ENCODE measurements at places on chromosomes 1 and 21.

DNA sequence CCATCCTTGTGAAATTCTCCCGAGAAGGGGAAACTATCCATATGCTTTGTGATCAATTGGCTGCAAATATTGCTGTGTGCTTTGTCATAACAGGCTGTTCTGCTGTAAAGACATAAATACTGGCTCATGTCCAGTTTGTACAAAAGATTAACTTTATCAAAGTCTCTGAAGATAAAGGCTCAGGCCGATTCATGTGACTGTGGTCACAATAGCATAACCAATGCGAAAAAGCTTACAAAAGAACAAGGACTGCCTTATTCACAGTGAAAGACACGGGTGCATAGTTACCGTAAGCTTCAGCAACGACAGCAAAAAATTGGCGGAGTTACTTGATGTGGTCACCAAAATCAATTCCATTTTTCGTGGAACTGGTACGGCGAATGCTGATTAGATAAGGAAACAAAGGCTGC is 173.6 kb upstream of the CHRM3 start:
- no peak for DNase-seq

DNA sequence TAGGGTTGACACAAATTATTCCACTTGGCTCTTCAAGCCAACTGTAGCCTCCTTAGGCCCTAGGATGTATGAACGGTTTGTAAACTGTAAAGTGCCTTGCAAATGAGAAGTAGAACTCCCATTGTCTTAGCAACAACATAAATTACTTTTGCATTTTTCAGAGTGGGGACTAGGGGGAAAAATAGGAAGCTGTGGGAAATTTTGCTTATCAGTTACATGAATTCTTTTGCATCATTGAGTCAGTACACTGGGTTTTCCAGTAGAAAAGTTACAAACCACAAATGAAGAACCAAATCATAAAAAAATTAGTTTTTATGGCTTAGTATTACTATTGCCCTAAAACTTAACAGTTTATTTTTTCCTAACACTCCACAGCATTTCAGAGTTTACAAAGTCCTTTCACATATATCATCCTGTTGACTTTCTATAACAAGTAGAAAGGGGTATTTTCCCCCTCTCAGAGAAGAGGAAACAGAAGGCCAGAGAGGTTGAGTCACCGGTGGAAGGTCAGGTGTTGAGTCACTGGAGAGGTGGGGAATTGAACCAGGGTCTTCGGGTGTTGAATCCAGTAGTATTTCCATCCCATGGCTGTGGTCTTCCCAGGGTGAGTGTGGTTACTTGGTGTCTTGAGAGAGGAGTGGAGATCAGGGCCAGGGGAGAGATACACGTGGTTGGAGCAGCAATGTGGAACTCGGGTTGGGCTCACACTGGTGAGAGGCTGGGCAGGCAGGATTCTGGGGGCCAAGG is 71.9 kb upstream of the USP24 start:
- peak; percentile 63 for DNase-seq

GRCh38 chr1:21652101-21652936 is 16.8 kb downstream of the RAP1GAP start:
- no peak for DNase-seq

DNA sequence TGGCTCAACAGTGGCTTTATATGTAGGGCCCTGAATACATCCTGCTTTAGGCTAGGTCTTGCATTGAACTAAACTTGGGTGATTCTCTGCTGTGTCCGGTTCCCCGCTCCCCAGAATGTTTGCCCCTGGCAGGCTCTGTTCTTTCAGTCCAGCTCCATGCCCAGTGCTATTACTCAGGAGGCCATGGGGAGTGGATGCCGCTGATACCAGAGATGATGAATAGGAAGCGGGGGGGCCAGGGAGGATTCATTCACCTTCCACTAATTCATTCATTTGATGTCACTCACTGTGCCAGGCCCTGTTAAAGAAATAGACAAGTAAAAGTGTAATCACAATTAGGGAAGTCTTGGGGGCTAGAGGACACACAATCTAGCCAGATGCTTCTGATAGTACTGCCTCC is 83.8 kb downstream of the TMEM53 start:
- no peak for DNase-seq

GRCh38 chr1:169345511-169345910 is 22.1 kb downstream of the NME7 start:
- DNase-seq: no peak

DNA sequence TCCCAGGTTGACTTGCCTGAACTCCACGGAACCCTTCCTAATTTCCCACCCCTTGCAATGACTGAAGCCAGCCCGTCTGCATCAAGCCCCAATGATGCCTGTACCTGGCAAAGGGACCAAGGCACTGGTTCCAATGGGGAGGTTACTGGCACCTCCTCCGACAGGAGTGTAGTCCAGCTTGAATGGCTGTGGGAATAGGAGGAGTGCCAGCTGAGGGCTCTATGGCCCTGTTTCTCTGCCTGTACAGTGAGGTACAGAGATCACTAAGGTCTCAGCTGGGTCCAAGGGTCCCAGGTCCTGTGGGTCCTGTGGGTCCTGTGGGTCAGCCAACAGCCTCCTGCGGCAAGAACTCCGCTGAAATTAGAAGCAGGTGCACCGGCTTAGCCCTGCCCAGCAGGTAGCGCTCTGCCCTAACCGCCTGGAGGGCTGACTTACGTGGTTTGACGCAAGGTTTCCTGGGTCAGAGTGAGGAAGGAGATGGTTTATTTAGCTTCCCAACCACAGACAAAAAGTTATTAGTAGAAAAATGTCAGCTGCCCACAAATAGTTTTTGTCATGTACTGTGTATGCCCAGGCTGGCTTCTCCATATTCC is 9.9 kb upstream of the SPRR4 start:
- no peak for DNase-seq

GRCh38 chr1:235504122-235504493 is at the start of gene B3GALNT2:
TSS of gene B3GALNT2 (minus strand) at chr1:235504452. CDS start at chr1:235504252, 200 bp downstream.
- no peak for DNase-seq

- DNase-seq: no peak
Measured at GRCh38 chr21:26041431-26042180, 129.0 kb downstream of the APP start.

DNA sequence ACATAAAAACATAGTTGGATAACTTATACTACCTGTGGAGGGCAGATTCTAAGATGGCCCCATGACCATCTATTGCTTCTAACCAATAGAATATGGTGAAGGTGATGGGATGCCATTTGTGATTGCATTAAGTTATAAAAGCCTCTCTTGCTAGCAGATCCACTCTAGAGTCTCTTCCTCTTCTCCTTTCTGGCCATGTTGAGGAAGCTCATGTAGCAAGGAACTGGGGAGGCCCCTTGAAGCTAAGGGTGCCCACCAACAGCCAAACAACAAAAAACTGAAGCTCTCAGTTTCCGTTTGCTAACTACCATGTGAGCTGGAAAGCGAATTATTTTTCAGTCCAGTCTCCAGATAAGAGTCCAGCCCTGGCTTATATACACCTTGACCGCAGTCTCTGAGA is 16.0 kb upstream of the AGO1 start:
- DNase-seq: peak; percentile 72

GRCh38 chr1:115275216-115275615 is 62.8 kb downstream of the NGF start:
- DNase-seq: peak; percentile 4

GRCh38 chr1:17436380-17437174 is 2.9 kb downstream of the RCC2 start:
- DNase-seq: no peak

DNA sequence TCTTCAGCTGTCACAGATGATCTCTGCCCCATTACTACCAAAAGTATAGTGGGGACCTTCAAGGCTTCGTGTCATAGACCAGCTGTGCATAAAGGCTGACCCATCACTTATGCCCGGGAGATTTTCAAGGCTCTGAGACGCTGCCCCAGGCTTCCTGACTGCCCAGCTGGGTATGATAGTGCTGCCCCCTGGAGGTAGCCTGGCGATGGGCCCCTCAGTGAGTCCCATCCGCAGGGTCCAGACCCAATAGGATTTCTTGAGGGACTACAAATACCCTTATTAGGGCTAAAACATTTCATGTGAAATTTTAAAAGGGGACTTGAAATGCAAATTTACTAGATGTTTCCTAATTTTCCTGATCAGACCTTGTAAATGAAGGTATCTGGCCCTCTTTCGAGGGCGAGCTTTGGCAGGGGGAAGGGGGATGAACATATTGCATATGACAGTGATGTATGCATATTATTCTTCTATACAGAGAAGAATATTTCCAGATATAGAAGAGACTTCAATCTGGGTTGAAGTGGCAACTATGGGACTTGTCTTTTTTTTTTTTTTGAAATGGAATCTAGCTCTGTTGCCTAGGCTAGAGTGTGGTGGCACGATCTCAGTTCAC is 11.7 kb upstream of the FCMR start:
- DNase-seq: peak; percentile 59

DNA sequence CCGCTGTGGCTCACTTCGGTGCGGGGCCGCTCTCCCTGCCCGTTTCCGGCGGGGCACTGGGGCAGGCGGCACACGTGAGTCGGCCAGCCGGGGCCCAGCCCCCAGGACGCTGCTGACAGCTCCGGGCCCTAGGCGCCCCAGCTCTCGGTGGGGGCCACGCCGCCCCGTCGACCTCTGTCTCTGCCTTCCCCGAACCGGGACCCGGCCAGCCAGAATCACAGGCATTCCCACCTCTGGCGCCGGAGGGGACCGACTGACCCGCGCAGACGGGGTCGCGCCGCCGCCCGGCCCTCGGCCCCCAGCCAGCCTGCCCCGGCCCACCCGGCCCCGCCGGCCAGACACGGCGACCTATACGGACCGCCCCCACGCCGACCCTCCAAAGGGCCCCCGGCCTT is 755 bp downstream of the SCMH1 start:
- no peak for DNase-seq

DNA sequence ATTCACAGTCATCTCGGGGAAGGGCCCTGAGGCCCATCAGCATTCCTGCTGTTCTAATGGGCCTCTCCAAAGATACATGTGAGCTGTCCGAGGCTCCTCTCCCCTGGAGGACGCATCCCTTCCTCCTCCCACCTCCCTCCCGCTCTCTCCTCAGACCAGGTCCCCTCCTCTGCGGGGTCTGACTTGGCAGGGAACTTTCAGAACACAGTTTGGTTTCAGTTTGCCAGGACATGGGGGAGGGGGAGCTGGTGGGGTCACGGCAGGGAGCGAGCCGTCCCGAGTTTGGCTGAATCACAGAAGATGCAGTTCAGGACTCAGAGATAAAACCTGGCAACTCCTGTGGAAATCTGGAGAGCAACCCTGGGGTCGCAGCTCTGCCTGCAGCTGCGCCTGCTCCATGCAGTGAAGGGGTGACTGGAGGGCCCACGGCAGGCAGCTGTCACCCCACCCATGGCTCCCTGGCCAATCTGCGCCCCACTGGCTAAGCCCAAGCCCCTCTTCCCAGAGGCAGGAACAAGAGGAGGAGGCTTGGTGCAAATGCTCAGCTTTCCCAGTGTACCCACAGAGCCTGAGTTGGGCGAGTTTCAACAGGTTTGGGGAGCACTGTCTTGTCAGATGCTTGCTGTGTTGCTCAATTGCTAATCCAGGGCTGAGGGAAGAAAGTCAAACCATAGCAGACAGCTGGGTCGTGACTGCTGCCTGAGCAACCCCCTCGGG is 5.7 kb downstream of the WNT4 start:
- no peak for DNase-seq

DNA sequence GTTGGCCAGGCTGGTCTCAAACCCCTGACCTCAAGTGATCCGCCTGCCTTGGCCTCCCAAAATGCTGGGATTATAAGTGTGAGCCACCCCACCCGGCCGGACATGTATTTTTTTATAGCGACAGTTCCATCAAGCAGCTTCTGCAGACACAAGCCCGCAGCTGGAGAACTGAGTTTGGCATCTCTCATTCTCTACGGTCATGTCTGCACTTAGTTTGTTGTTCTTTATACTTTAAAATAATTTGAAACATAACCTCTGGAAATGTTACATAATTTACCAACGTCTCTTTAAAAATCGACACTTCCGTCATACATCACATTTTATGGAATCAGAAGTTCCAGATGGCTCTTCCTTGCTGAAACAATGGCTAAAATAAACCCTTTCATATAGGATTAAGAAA is 183.6 kb downstream of the DYRK1A start:
- DNase-seq: no peak

GRCh38 chr1:97758541-97759057 is 162.2 kb downstream of the DPYD start:
- no peak for DNase-seq

DNA sequence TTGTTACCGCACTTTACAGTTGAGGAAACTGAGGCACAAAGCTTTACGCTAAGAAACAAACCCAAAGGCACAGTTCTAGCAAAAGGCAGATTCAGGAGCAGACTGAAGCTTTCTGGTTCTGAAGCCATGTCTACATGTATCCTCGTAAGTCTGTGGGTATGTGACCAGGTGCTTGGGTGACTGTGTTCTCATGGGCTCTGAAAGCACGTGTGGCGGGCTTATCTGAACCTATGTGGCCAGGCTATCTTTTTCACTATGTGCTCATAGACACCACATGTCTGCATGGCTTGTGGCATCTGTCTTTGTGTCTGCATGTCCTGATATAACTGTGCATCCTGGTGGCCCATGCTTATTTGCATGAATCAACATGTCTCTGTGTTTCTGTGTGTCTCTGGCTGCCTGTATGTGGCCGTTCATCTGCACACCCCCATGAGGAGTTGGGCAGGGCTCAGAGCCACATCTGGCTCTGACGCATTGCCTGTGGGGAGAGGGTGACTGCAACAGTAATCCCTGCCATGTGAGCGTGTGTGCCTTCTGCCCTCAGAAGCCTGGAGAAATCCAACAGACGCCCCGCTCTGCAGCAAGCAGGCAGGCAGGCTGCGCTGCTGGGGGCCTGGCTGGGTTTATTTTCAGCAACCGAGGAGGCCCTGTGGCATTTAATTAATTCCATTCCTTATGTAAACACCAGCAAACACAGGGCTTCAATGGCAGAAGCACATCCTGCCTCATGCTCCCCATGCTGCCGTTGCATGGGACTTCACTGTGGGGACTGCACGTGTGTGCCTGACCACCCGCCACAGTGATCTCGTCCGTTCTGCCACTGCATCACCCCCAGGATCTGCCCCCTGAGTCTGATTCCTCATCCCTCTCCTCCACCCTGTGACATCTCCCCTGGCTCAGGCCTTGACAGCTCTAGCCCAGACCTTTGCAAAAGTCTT is 115.4 kb downstream of the TRABD2B start:
- DNase-seq: no peak

GRCh38 chr1:38046884-38047602 is 450 bp upstream of the POU3F1 start:
- DNase-seq: peak; percentile 40

DNA sequence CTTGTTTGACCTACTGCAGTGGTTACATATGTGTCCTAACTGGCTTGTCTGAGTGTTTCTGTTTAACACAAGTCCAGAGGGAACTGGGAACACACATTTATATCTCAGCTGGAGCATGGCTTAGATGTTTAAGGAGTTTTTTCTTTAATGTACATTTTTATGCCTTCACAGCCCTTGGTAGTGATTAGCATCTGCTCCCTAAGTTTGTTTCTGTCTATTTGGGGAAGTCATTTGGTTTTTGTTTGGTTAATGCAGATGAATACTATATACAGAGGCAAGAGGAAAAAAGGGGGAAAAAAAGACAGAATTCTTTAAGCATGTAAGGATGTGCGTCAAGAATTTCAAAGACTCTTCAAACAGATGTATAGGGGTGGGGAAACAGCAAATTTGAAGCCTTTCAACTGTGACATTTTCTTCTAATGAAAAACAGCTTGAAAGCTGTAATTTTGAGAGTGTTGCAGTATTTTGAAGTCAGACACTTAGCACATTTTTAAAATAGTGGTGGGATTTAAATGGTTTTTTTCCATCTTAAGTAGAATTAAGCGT is 15.4 kb downstream of the MACO1 start:
- DNase-seq: no peak
